ENCODE measurements at places on chromosomes 5 and 9.

GRCh38 chr5:1794901-1795290 lies 4.7 kb downstream of the MRPL36 start:
- DNase-seq = no peak

DNA sequence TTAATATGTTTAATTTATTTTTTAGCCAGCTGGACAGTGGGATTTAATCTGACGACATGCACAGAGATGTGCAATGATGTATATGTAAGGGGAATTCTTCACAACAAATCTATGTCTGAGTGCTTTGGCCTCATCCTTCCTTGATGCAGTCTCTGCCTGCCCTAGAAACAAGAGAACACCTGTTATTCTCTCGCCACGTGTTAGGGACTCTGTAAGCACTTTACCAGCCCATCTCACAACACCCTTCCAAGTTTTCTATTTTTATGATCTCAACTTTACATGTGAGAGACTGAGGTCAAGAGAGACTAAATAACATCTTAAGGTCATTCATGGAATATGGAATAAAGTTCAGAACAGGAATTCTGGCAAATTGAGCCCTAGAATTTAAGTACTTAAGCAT lies 123.0 kb upstream of the GAS1 start:
- no peak for DNase-seq

- no peak for DNase-seq
These were observed at the start of gene NPR2 for GRCh38 chr9:35791297-35791921. TSS of gene NPR2 (plus strand) at chr9:35791591. CDS start at chr9:35792409, 818 bp downstream.

DNA sequence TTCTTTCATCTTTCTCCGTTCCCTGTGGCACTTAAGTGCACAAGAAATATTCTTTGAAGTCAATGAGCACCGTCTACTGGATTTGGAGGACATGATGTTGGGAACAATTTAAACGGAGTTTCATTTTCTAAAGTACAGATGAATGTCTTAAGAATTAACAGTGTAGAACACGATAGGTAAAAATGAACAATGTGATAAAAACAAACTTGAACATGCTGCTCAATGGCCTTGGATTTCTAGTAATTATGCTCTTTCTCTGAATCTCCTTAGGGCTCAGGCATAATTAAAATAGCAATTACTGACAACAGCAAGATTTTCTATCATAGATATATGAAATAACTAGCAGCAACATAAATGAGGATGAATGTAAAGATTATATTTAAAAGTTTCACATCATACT lies 142.2 kb upstream of the CDH6 start:
- DNase-seq = no peak

DNA sequence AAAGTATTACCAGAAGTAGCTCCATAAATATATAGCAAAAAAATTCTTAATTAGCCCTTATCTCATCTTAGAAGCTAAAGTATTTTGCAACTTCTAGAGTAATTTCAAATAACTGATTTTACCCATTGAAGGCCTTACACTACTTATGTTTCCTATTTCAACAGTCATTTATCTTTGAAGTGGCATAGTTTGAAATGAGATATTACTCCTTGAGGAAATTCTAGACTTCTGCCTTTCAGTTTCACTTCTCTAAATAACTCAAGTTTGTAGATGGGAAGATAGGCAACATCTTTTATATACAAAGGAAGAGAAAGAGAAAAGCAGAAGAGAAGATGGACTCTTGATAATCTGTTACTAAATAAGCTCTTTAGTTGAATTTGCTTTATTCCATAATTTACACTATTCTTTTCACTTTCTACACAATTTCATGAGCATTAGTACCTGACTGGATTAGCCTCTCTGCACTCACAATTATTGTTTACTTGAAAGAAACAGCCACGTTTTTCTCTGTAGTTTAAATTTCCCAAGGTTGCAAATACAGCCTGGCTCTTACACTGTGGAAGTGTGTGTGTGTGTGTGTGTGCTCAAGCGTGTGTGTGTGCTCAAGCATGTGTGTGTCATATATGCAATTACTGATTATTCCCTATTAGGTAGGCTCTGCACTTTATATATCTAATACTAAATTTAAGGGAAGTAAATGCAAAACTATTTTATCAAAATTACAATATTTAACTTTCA lies 60.6 kb upstream of the EMB start:
- DNase-seq = peak; percentile 39

GRCh38 chr5:180137401-180138213 lies 66.0 kb upstream of the RNF130 start:
- DNase-seq = no peak

- DNase-seq = no peak
These were observed 35.3 kb upstream of the SPRY4 start for GRCh38 chr5:142360051-142360498.

- no peak for DNase-seq
These were observed 10.5 kb upstream of the EPB41L4B start for GRCh38 chr9:109331353-109331752.

Data from memory B cell (primary cell).